ENCODE measurements at places on chromosomes 6 and 20. TPM values are rescaled to one million over a fixed set of nuclear protein-coding genes. Genes with fewer than 3 reads are reported as not detected.

DNA sequence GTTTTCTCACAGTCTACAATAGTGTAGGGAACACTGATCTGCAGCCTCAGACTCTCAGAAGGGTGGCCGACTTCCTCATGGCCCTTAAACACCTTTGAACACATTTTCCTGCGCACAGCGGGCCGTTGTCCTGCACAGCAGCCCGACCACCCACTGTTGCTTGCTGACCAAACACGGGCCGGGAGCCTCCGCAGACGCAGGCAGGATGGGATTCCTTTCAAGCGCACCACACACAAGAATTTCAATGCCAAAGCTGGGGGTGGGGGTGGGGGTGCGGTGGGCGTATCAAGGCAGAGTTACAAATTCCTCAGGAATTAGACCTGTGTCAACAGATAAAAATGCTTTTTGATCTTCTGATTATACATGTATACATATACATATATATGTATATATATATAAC is 74.5 kb downstream of the HUS1B start:
- no peak for DNase-seq

The THBS2 gene
- total RNA-seq: not detected

DNA sequence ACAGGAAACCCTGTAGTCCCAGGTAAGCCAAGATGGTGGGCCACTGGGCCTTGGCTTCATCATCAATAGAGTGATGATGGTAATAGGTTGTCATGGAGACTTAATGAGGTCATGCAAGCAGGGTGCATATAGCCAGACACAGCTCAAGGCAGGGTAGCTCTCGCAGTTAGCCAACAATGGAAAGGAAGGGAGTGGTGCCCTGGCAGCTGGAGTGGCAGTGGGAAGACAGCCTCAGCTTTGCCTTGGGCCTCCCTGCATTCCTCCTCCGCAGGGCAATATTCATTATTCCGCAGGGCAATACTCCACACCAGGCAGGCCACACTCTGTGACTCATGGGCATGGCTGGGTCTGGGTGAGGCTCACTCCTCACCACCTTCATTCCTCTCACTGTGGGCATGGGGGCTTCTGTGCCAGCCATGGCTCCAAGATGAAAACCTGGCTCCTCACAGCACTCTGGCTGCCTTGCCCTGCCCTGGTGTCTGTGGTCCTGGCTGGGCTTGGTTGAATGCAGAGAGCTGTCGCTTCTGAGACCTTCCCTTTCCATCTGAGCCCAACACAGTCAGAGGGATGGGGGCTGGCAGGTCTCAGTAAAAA is 163.1 kb upstream of the PMEPA1 start:
- DNase-seq: no peak

- DNase-seq: no peak
Measured at GRCh38 chr6:92050216-92050615, 1369.1 kb downstream of the EPHA7 start.

DNA sequence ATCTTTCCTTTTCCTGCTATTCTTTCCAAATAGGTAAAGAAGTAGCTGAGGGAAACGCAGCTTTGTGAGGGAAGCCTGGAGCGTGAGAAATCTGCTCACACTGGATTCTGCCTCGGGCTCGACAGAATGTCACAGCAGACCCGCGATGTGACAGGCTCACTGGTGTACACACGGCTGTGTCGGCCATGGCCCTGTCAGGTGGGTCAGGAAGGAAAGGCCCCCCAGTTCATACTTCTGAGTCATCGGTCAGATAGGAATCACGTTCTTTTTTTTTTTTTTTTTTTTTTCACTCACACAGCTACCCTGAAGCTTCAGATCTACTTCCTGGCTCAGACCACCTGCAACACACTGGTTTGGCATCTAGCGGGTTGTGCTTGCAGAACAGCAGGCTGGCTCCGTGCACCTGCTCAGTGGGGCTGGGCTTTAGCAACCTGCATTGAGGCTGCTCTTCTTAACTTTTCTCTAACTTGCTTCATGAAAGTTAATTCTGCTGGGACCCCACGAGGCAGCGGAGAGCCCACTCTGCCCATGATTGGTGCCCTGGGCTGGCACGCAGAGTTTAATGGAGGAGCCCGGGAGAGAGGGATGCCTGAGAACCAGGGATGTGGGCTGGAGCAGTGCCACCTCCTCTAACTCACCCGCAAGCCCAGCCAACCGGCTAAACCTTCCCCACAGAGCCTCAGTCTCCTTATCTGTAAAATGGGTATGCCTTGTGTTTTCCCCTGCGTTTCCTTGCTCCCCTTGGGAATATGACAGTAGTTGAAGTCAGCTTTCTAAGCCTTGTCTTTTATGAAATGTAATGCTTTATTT is 61.5 kb upstream of the FNDC1 start:
- DNase-seq: no peak

The GNAS gene
- 1,261 TPM for total RNA-seq

The RAB44 gene
- not detected for total RNA-seq

The TRAPPC3L gene
- not detected for total RNA-seq

DNA sequence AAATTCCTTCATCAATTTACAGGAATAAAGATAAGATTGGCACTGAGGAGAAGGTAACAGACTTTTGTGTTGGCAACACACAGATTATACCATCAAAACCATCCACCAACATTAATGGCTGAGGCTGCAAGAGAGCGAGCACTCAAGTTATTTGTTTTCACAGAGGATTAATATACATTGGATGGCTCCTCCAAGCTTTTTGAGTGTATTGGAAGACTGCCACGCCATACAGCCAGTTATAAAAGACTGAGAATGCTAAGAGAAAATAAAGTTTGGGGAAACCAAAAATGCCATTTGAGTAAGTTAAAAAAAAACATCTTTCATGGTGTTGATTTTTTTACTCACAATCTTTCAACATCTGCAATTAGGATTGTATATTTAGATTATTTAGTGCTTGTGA is 973.8 kb upstream of the SLC35B3 start:
- DNase-seq: no peak

DNA sequence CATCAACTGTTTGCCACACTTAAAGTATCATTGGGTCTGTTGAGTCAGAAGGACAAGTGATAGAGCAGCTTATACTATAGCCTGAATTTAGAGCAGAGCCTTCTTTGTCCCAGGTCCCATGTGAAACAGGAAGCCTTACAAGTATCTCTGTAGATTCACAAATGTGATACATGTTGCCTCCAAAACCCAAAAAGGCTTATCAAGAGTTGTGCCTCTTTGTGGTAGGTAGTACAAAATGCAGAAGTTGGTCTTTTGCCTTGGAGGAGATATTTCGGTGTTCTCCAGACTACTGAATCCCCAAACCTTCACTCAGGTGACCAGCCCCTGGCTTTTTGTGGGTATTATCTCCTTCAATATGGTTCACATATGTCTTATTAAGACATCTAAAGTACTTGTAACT is 172.8 kb upstream of the PROKR2 start:
- no peak for DNase-seq

DNA sequence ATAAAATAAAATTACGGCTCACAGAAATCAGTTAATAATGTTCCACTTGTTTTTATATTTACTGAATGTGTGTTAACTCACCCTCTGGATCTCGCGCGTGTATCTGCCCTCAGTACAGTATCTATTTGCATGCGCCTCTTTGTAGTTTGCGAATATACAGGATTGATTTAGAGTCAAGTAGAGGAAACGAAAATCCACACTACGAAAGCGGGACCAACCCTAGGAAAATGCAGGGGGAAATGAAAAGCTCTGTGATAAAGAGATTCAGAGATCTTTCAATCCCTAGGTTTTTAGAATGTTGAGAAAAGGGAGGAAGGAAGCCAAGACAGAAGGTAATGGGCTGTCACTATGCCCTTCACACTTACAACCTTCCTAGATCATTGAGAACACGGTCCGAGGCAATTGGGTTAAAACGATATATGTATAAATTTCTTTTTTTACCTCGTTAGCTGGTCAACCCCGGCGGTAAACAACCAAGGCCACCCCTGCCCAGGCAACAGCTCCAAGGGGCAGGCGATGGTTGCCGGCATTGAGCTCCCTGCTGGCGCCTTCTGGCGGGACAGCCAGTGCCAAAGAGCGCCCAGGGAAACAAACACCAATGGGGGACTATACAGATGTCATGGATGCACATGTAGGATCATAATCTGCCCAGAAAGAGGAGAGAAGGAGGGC is 792 bp upstream of the FUT9 start:
- DNase-seq: no peak

DNA sequence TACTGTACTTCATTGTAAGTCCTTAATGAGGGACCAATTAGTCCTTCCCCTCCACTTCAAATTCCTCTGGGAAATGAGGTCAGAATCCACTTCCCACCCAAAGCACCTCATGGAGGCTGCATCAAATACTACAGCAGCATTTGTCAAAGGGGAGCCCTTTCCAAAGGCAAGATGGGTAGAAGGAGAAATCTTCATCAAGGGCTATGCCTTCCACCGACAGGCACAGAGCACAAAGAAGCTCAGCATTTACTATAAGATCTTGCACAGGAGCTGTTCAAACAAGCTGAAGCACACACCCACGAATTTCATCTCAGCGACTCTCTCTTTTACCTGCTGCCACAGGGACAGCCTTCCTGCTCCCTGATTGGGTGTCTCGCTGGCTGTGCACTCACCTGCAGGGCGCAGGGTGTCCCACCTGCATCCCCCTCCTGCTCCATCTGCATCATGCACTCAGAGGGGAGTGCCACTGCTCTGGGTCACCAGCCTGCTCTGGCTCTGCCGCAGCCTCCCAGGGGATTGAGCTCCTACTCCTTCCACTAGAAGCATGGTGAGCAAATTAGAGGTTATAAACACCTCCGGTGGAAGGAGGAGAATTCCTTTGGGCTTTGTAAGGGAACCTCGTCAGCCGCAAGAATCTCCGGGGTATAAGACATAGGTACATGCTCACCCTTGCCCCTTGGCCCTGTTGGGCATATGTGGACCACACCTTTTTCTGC is 164.5 kb downstream of the ATXN1 start:
- no peak for DNase-seq

DNA sequence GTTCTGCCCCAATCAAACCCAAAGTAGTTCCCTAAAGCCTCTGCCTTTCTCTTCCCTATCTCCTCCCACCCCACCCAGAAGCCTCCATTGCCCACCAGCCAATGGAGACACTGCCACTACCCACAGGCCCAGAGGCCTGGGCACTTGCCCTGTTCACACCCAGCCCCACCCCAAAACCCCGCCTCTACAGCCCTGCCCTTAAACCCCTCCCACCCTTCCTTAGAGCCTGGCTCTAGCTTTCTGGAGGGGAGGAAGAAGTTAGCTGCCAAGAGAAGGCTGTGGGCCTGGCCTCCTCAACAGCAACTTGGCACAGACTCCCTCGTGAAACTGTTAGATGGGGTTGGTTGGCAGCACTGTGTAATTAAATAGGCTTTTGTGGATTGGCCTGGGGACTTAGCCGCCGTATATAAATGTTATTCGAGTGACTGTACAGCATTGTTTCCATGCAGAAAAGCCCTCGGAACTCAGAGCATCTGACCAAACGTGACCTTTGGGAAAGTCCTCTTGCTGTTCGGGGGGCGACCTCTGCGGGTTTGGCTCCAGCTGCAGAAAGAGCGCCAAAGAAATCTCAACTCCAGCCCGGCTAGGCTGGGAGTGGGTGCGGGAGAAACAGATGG is 31.4 kb downstream of the COL11A2 start:
- no peak for DNase-seq

DNA sequence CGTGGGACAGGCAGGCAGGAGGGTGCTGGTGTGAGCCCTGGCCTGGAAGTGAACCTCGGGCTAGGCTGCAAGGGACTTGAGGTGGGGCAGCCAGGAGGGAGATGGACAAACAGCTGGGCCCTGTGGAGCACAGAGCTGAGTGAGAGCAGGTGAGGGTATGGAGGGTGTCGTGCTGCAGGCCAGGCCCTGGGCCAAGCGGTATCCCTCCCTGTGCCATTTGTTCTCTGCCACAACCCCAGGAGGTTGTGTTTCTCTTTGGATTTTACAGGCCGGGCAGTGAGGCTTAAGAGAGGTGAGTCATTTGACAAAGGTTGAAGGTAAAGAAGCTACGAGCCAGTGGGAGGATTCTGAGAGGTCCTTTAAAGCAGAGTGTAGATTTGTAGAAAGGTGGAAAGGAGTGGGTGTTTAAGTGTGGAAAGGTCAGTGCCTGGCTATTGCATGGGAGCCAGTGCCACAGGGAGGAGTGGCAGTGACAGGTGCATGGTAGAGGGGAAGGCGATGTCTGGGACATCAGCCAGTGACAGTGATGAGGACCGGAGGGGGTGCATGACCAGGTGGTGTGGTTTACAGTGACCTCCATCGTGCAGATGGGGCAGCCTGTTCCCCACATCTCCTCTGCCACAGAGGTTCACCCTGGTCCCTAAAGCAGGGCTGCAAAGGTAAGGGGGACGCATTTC is 39.8 kb downstream of the GMPR start:
- no peak for DNase-seq

DNA sequence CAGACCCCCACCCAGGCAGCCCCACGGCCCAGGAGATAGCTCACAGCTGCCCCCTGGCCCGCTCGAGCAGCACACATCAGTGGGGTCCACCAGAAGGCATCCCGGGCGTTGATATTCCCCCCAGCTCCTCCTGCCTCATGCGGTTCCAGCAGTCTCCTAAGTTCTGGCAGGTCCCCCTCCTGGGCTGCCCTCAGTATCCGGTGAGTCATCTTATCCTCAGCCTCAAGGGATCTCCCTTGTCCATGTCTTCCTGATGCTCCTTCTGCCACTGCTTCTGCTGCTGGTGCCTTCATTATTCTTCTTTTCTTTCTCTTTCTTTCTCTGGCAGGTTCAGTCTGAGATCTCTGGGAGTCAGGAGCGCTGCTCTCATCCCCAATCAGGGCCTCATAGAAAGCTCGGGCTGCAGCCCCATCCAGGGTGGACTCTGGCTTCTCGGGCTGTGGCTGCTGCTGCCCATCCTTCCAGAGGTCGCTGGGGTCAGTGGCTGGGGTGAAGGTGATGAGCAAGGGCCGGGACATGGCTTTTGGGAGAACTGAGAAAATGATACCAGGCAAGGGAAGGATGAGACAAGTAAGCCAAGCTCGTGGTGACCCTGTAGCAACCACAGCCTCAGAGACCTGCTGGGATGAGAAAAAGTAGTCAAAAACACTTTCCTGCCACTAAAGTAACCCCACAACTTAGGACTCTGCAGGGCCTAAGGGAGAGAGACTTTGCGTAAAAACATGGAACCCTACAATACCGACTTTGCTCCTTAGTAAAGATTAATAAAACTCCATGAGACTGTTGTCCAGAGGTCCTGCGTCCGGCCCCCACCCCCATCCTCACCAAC is 622 bp downstream of the GPANK1 start:
- no peak for DNase-seq

GRCh38 chr6:131130554-131130940 is 4.7 kb upstream of the AKAP7 start:
- DNase-seq: no peak

The TRIM15 gene
- 0.12 TPM for total RNA-seq

DNA sequence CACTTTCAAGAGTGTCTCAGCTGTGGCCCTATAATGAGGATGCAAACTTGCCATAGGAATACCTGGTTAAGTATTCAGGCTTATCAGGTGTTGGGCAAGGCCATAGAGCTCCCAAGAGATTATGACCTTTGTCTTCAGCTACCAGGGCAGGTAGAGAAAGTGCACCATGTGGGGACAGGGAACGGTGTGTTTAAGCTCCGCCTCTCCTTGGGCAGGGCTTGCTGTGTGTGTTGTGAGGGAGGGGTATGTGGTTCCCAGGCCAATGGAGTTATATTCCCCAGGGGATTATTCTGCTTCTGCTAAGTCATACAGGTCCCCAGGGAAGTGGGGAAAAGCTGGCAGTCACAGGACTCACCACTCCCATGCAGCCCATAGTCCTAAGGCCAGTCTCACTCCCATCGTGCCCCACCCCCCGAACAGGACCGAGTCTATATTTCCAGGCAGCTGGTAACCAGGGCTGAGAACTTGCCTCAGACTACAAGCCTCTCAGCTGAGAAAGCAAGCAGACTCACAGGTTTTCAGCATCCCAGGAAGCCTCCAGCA is 660.2 kb downstream of the HTR1B start:
- no peak for DNase-seq

The TMEM217 gene
- total RNA-seq: not detected

The SOBP gene
- total RNA-seq: 0.59 TPM

- DNase-seq: no peak
Measured at GRCh38 chr6:34487536-34487935, 21.7 kb downstream of the PACSIN1 start.

Data from NCI-H460 (cell line).